ENCODE measurements at places on chromosomes 6 and 20.

DNA sequence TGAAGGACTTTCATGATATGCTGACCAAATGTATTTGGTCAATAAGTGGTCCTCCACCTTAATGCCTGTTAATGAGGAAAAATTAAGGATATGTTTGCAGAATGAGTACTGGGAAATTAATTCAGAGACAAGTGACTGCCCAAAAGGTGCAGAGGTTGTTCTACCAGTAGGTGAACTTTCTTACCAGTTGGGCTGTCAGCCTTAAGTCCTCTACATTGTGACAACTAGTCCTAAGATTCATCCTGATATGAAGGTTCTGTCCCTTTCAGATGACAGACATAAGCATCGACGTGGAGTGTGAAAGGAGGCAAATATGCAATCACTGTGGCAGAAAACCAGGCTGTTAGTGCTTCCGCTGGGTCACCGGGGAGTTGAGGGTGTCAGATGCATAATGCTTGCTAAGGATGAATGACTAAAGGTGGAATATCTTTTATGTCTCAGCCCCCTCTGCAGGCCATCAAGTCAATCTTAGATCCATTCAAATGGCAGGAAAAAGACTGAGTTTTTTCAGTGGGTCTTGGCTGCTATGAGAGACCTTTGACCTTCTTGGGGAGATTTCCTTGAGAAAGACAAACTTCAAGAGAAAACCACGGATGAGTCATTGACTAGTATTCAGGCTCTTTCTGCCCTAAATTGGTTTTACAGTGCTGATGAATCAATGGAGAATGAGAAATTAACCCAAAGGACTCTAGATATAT is 226.0 kb downstream of the TPBG start:
- no peak for DNase-seq

DNA sequence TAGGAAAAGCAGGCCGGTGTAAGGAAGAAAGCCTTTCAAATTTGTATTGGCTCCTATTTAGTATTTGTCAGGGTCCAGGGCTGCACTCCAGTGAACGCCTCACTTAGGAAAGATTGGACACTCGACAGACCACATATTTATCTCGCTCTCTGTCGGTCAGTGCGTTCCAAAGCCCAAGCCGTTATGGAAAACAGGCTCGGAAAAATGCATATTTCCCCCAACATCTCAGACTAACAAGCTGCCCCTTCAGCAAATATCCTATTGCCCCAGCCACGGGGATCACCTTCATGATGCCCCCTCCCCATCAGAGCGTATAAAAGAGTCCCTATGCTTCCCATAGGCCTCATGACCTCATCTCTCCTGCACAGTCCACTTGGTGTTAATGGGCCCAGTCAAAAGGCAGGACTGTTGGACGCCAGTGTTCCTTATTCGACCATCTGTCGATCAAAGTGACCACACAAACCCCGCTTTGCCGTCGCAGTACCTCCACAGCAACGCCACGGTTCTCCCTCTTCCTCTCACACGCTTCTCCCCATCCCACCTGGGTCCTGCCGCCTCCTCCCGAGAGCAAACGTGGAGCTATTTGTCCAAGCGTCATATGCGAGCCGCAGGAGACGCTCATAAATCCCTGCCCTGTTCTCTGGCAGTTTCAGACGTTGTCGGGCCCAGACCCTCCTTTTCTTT is 63.3 kb downstream of the NPEPL1 start:
- DNase-seq, result no peak

GRCh38 chr20:13442986-13443385 is 195.7 kb downstream of the TASP1 start:
- no peak for DNase-seq

DNA sequence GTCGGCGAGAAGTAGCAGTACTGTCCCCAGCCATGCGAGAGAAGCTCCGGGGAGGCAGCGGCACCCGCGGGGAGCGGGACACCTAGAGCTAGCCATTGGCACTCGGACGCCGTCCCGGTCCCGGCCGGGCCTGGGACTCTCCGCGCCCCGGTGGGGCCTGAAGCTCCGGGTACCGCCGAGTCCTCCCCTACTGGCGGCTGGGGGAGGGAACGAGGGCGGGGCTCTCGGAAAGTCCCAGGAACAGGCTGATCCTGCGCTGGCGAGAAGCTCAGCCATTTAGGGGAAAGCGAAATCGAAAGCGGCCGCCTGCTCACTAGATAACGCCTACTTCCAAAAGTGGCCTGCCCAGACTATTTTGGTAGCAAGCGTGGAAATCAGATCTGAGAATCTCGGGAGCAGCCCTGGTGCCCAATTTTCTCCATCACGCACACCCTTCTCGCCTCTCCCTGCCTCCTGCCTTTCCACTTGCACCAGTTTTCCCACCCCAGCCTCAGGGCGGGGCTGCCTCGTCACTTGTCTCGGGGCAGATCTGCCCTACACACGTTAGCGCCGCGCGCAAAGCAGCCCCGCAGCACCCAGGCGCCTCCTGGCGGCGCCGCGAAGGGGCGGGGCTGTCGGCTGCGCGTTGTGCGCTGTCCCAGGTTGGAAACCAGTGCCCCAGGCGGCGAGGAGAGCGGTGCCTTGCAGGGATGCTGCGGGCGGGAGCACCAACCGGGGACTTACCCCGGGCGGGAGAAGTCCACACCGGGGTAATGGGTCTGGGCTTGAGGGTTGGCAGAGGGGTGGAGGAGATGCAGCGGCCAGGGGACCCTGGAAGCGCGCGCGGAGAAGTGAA is at the start of the genes PSMB9 and TAP1:
Gene PSMB9, plus strand, starts transcription at position 652 of the 835 bp plus-strand sequence. Its CDS starts 38 bp downstream, at position 690.
Gene TAP1, minus strand, starts transcription at position 164 of the 835 bp plus-strand sequence. Its CDS starts 68 bp downstream, at position 96.
- DNase-seq, result peak; percentile 98

- DNase-seq, result no peak
Measured at GRCh38 chr6:33279971-33280511, 3.1 kb downstream of the B3GALT4 start.

GRCh38 chr6:154548130-154548830 is 37.8 kb upstream of the CNKSR3 start:
- DNase-seq, result no peak

DNA sequence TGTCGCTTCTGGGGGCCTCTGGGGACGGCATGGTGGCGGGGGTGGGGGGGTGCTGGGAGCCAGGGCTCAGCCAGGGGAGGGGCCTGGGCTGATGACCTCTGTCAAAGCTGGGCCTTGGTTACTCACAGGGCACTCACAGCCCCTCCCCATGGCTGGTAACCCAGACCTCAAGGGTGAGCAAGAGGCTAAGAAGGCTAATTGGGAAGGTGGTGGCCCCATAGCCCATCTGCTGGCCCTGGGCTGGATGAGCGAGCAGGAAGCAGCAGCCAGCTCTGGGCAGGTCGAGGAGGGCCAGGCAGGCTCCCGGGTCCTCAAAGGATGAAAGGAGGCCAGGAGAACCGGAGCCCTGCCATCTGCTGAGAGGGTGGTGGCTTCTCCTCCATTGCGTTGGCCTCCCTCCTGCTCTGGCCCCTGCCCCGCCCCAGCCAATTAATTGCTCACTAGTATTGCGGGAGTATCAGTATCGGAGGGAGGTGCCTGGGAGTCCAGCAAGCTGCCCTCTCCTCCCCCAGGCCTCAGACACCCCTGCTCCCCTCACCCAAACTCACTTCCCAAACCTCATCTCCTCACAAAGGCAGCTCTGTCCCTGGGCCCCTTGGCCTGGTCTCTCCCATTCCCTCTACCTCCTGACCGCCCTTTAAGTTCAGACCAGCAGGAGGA is 1.0 kb upstream of the CDSN start:
- no peak for DNase-seq

DNA sequence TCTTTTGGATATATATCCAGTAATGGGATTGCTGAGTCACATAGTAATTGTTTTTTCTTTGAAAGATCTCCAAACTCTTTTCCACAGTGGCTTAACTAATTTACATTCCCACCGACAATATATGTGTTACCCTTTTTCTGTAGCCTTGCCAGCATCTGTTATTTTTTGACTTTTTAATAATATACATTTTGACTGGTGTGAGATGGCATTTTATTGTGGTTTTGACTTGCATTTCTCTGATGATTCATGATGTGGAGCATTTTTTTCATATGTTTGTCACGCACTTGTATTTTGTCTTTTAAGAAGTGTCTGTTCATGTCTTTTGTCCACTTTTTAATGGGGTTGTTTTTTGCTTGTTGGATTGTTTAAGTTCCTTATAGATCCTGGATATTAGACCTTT is 58.9 kb upstream of the OPRM1 start:
- no peak for DNase-seq

GRCh38 chr6:36110863-36111262 is 19.4 kb upstream of the MAPK13 start:
- no peak for DNase-seq

GRCh38 chr6:19892260-19892659 is 55.1 kb downstream of the ID4 start:
- no peak for DNase-seq

GRCh38 chr6:30465595-30466306 is 23.6 kb upstream of the HLA-E start:
- DNase-seq, result no peak

GRCh38 chr6:13681305-13682061 is 30.2 kb downstream of the RANBP9 start:
- no peak for DNase-seq

GRCh38 chr6:6469074-6469473 is 119.4 kb upstream of the LY86 start:
- DNase-seq, result no peak

GRCh38 chr6:14333556-14334305 is 216.2 kb downstream of the CD83 start:
- DNase-seq, result no peak

DNA sequence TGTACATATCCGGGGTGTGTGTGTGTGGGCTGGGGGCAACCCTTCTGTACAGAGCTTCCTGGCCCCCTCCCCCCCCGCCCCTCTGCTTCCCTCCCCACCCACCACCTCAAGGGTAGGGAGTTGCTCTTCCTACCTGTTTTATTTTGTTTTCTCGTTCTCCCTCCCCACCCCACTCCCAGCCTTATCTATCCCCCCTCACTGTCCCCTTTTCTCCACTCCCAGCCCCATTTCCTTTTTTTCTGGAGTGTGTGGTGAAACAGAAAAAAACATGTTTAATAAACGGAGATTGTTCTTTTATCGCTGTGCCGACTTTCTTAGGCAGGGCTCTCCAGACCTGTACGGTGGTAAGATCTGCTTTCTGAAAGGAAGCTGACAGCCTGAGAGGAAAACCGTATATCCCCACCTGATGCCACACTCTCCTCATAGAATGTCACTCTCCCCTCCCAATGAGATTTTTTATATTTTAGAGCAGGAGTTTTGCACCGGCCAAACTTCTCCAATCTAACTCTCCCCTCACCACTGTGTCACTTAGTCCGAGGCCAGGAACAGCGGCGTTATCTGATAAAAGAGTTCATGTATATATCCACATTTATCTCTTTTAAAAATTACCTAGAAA is 875 bp upstream of the ZBTB9 start:
- no peak for DNase-seq

DNA sequence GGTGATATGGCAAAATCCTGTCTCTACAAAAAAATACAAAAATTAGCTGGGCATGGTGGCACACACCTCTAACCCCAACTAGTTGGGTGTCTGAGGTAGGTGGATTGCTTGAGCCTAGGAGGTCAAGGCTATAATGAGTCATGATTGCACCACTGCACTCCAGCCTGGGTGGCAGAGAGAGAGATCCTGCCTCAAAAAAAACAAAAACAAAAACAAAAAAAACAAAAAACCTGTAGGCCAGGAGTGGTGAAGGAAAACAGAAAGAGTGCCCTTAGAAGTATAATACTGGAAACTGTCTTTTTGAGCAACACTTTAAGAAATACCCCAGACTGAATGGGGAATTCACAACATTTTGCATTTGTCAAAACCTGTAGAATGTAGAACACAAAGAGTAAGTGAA is 85.3 kb downstream of the JARID2 start:
- no peak for DNase-seq

DNA sequence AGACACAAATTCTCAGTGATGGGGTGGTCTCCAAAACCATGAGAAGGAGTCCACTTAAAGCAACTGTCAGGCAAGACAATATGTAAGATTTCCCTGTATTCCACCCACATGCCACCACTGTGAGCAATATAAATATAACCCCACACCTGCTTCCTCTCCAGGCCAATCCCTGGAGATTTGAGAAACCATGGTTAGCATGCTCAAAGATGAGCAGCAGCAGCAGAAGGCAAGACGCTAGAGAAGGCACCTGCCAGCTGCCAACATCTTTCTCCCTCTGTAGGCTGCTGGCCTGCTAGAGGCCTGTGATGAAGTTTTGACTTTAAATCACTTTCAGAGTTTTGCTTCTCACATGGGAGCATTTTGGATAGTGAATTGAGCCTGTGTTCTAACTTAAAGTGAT is 7.9 kb upstream of the SOD2 start:
- no peak for DNase-seq

GRCh38 chr6:84926189-84927155 is 162.1 kb upstream of the TBX18 start:
- DNase-seq, result no peak

- no peak for DNase-seq
Measured at GRCh38 chr6:122804962-122805485, 16.0 kb downstream of the SMPDL3A start.

DNA sequence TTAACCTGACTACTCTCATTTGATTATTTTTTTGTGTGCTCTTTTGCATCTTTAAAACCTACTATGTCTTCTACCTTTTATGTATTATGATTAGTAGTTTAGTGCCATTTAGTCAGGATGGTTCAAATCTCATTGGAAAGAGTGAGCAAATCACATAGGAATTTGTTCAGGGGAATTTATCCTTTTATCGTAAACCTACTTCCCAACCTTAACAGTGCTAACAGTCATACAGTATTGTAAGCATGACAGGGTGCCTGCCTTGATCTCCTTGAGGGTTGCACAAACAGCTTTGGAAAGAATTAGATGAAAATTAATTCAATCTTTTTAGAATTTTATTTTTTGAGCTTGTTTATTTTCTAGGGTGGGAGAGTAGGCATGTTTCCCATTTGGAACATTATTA is 18.3 kb downstream of the RNF8 start:
- no peak for DNase-seq

DNA sequence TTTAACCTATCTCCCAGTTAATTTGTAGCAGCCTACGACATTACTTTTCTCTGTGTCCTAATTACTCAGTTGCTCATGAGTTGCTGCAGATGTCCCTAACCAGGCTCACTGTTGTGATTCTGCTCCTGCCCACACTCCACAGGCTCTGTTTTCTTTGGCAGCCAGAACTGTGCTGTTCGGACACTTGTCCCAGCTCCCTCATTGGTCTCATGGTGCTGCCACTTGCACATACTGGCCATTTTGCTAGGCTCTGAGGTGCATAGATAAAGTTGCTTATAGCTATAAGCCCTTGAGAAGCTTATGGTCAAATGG is 55.0 kb downstream of the NOX3 start:
- no peak for DNase-seq

DNA sequence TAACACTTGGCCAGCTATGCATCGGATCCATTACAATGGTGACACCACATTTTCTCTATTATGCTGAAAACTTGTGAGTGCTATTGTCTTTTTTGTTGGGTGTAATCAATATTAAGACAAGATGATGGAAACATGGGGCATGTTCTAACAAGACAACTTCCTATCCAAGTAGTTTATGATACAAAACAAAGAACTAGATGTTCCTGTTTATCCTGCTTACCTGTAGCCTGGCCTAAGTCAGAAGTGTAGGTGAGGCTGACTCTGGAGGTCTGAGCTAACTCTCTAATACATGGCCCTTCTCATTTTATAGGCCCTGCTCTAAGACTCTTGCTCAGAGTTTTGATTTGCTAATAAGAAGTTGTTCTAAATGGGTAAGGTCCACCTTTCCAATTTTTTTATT is 242.4 kb upstream of the STXBP5 start:
- DNase-seq, result no peak
